Hepatocyte (in vitro differentiated cells): ENCODE measurements at places on chromosomes 5 and 9. TPM values are rescaled to one million over a fixed set of nuclear protein-coding genes. Genes with fewer than 3 reads are reported as not detected.
A peak's percentile ranks its signal among the peaks of the same experiment; 100 is the strongest.

Gene EDIL3
- total RNA-seq, result 35.6 and 42.4 TPM in 2 replicates

Gene PCDHGA11
- 1.8 and 2.7 TPM in 2 replicates for total RNA-seq

Gene MTREX
- 66.0 and 69.2 TPM in 2 replicates for total RNA-seq

Gene NRARP
- 5.3 and 8.2 TPM in 2 replicates for total RNA-seq

Gene HTR1A
- 0.20 and 0.57 TPM in 2 replicates for total RNA-seq

DNA sequence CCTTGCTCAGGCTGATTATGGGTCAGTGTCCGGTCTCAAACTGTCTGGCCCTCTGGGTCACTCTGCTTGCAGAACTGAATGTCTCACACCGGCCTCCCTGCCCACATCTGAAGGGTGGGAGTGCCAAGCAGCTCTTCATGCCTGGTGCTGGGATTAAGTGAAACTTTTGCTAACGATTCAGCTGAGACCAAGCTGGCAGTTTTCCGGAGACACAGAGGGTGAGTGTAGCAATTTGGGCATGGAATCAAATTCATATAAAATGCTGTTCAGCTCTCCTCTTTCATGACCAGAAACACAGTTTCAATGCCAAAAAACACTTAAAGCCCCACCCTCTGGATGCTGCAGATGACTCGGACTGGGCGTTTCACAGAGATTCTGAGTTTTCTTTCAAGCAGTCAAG is 207.5 kb downstream of the NXNL2 start:
- DNase-seq, result peak; percentile 24

- DNase-seq, result peak; percentile 25
These were observed 198.5 kb upstream of the FBN2 start for GRCh38 chr5:128736553-128736952.

Gene GPR21
- 0.50 and 2.2 TPM in 2 replicates for total RNA-seq

Gene CA9
- 0.27 TPM in 1 of 2 replicates, not detected in the other for total RNA-seq

Gene ESM1
- total RNA-seq, result 2.2 and 2.6 TPM in 2 replicates

- DNase-seq, result no peak
These were observed 130.4 kb downstream of the OLFM1 start for GRCh38 chr9:135217836-135218235.

Gene TEK
- total RNA-seq, result 3.9 and 5.6 TPM in 2 replicates

GRCh38 chr9:110748251-110748893 is 79.8 kb downstream of the MUSK start:
- no peak for DNase-seq

DNA sequence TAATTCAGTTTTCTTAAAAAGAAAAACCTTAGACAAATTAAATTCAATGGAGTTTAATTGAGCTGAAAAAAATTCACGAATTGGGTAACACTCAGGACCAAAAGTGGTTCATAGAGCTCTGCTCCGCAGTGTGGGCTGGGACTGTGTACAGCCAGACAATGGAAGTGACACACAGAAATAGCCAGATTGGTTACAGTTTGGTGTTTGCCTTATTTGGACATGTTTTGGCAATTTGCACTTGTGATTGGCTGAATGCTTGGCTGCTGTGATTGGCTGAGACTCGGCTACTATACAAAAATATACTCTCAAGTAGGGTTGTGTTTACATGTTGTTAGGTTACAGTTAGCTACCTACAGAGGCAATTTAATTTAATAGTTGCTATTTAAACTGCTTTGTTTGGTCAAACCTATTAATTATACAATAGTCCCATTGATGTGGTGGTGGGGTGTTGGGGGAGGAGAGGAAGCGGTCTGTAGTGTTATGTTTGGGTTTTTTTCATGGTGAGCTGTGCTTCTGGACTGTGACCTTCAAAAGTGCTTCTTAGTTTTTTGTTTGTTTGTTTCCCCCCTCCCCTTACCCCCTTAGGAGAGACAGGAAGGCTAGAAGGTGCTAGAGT is 95.2 kb downstream of the CNTLN start:
- no peak for DNase-seq

- DNase-seq, result no peak
These were observed 18.6 kb downstream of the CTNNAL1 start for GRCh38 chr9:108994695-108995094.

DNA sequence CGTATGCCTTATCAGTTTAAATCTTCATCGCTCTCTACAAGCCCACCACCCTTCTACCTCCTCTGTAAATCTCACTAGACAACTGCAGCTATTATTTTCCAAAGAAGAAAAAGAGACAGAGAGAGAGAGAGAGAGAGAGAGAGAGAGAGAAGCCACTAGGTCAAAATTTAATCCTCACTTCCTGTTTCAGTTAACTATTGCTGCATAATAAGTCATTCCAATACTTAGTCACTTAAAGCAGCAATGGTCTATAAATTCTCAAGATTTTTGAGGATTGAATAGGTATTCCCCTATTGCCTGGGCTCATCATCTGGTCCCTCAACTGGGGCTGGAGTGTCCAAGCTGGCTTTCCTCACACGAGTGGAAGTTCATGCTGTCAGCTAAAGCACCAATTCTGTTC is 68.8 kb downstream of the ITGA1 start:
- no peak for DNase-seq

- DNase-seq, result peak; percentile 98
These were observed at the start of gene RMRP for GRCh38 chr9:35657546-35658136. Gene RMRP (minus strand): TSS chr9:35658019.

DNA sequence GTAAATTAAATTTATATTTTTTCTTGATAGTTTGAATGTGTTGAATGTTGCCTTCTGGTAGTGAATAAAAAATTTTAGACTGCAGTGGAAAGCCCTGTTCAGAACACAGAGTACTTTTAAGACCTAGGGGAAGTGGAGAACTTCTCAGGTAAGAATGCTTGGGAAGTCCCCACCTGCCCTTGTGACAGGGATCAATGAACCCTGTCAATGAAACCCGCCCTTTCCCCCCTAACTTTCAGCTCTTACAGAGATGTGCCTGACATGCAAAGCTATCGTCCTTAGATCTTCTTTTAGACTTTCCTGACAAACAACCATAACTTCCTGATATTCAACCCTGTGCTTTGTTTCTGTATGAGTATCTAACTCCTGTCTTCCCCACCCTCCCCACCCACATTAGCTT is 562.7 kb downstream of the TLE4 start:
- no peak for DNase-seq

Gene IFNW1
- total RNA-seq, result not detected in 2 replicates

Gene DEPDC1B
- total RNA-seq, result 27.5 and 37.3 TPM in 2 replicates

DNA sequence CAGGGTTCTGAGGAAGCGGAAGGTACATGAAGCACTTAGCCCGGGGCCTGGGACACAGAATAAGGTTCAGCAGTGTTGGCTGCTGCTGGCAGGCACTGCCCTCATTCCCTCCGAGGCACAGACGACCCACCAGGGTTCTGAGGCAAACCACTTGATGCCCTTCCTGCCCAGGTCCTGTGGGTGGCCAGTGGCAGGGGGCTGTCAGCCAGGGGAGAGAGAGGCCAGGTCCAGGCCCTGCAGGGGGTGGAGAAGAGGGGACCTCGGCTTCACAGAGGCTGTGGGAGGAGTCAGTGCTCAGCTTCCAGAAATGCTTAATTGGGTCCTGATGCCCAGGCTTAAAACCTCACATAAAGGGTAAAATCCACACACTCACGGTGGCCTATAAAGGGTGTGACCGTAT is 4.4 kb upstream of the ZDHHC12 start:
- DNase-seq, result no peak

Gene RNF180
- 4.4 and 4.7 TPM in 2 replicates for total RNA-seq

GRCh38 chr5:151158287-151158661 is 695 bp upstream of the ANXA6 start:
- DNase-seq, result peak; percentile 54

GRCh38 chr5:40150896-40151295 is 528.8 kb upstream of the PTGER4 start:
- DNase-seq, result no peak

- DNase-seq, result peak; percentile 10
These were observed 83.8 kb downstream of the ANKRD31 start for GRCh38 chr5:75152860-75153259.
